GM06990 (cell line): ENCODE measurements at places on chromosomes 3 and 15.

- no peak for DNase-seq
These were observed 288.9 kb upstream of the DPH6 start for GRCh38 chr15:35834866-35835265.

DNA sequence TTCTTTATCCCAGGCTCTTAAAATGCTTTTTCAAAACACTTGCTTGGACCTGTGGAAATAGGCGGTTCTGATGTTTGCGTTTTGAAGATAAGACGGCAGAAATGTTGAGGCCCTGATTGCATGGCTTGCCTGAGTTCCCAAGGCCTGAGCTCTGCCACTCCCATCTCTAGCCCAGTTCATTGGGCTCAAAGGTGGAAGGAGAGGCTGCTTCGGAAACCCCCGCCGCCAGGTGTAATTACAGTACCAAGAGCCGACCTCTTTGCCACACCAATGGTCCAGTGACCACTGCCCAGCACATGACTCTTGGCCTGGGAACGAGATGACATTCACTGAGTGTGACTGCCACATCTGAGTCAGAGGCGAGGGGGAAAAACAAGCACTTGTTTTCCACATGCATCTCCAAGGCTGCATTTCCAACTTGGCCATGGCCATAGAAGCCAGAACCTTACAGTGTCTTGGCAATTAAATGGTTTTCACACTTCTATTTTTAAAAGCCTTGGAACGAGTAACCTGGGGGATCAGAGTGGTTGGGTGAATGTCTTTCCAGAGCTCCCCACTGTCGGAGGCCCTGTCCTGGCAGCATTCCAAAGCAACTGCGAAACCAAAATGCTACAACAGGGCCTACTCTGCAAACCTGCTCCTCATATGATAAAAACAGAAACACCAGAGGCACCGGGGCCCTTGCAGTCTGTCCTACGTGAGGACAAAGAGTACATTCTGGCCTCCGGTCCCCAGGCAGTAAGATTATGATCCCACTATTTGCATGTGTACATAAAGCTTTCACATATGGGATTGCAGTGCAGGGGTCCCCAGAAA, 63.8 kb upstream of the CGNL1 start:
- DNase-seq, result no peak

DNA sequence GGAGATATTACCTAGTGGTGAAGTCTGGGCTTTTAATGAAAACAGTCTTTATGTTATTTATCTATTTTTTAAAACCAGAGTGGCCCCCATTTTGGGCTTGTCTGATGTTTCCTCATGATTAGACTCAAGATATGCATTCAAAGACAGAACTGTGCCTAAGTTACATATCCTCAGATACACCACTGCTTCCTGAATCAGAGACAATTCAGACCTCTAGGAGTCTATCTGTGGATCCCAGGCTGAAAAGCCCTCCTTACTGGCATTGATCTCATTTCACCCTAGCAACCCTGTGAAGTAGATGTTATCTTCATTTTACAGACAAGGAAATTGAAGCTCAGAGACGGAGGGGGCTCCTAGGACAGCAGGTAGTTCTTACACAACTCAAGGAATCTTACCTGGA, 16.8 kb upstream of the TGM5 start:
- no peak for DNase-seq

DNA sequence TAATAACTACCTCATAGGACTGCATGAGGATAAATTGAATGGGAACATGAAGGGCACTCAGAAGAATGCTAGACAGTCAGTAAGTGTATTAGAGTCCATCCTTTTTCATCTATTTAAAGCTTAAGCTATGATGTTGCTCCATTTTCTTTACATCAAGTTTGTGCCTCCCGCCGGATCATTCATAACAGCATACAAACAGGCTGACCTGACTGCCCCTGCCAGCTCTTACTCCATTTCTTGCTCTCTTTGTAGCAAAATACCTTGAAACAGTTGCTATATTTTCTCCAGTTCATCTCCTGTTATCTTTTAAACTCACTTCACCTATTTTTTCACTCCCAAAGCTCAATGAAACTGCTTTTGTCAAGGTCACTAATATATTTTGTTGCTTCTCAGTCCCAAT, 315.6 kb upstream of the ALCAM start:
- no peak for DNase-seq

DNA sequence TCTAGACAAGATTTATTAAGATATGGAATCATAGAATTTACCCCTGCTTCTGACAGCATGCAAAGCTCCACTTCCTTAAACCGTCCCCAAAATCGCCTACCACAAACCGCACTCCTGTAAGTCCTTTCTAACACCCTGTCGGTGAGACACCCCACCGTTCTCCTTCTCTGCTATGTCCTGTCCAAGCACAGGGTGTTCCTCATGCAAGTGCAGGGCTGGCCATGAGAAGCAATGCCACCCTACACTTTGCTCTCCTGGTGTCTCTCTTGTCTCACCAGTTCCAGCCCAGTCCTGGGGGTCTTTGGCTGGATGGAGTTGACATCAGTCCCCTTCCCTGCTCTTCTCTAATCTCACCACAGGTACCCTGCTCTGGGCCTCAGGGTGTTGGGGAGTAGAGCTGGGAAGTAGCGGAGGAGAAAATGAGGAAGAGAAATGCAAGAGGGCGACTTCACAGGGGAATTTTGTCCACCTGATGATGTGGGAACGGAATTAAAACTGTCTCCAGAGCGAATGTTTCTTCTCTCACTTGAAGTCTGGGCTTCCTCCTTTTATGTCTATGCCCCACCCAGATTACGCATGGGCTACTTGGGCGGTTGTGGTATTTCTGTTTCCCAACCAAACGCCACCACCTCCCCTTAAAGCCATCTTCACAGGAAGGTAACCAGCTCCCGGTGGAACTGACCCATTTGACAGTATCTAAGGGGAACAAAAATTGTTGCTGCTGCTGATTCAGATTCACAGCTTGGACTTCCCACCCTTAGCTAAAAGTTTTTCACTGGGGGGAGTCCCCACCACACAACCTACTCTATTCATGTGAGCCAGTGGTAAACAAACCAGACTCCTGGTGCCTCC, 49.9 kb downstream of the CASR start:
- DNase-seq, result peak; percentile 47

- DNase-seq, result no peak
These were observed 13.4 kb downstream of the PML start for GRCh38 chr15:74007820-74008371.

GRCh38 chr3:39433642-39434041, 27.1 kb downstream of the RPSA start:
- no peak for DNase-seq

DNA sequence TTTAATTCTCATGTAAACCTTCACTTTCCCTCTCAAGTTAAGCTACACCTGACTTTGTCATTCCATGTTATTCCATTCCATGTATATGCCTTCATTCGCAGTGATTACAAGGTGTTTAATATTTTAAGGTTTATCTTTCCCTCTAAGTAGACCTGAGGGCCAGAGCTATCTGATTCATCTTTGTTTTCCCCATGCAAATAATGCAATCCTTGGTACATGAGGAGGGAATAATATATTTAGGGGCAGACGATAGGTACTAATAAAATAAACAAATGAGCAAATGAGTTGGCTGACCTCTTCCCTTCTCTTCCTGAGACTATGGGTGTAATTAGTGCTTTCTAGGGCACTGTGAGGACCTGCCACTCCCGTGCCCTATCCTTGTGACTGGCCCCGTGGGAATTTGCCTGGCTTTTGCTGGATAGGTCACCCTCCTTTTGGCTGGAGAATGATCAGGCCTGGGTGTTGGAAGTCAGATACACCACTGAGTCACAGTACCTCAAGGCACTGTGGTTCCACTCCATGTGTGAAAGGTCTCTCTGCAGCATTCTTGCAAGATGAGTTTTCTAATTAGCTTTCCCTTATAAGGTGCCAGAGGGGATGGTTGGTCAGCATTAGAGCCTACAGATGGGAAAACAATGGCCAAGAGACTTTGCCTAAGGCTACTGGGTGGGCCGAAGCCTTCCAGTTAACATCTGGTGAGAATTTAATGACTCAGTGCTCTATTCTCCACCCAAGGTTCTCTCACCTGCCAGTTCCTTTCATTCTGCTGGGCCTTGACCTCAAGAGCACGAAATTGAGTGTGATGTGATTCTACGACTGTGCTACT, 183.2 kb downstream of the P3H2 start:
- no peak for DNase-seq
